HL-60 (cell line): ENCODE measurements at places on chromosomes 3 and 15.

DNA sequence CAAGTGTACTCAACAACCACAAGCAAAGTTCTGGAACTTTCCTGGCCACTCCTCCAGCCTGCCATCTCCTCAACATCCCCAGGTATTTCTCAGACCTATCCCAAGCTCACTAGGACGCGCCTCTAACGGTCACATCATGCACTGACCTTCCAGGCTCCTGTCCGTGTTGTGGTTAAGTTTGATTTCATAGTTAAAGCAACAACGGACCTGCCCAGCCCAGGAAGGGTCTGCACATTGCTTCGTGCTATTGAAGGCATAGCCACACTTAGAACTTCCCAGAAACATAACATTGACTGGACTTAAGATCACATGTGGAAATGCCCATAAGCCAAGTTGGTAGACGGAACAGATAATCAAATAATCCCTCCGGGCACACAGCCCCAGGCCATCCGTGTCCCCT lies 85.1 kb downstream of the OCA2 start:
- DNase-seq, result no peak

DNA sequence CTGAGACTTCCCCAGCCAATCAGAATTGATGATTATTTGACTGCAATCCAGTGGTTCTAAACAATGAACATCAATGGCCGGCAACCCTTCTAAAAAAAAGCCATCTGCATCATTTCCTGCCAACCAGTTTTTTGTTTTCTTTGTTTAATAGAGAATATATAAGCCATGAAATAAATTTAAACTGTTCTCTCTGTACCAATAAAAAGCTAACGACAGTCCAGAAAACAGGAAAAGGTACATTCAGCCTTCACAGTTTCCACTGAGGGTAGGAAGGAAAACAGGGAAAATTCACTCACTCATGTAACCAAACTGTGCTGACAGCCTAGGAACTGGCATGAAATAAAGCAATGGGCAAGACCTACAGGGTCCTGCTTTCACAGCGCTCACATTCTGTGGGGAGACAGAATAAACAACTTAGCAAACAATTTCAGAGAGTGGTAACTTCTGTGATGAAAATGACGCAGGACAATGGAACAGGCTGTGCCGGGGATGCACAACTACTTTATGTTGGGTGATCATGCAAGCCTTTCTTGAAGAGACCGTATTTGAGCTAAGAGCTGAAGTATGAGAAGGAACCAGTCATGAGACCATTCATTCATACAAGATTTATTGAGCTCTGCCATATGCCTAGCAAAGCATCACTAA lies 630.1 kb downstream of the MAGI1 start:
- DNase-seq, result no peak

GRCh38 chr15:30973379-30973778 lies 18.0 kb downstream of the MTMR10 start:
- no peak for DNase-seq

DNA sequence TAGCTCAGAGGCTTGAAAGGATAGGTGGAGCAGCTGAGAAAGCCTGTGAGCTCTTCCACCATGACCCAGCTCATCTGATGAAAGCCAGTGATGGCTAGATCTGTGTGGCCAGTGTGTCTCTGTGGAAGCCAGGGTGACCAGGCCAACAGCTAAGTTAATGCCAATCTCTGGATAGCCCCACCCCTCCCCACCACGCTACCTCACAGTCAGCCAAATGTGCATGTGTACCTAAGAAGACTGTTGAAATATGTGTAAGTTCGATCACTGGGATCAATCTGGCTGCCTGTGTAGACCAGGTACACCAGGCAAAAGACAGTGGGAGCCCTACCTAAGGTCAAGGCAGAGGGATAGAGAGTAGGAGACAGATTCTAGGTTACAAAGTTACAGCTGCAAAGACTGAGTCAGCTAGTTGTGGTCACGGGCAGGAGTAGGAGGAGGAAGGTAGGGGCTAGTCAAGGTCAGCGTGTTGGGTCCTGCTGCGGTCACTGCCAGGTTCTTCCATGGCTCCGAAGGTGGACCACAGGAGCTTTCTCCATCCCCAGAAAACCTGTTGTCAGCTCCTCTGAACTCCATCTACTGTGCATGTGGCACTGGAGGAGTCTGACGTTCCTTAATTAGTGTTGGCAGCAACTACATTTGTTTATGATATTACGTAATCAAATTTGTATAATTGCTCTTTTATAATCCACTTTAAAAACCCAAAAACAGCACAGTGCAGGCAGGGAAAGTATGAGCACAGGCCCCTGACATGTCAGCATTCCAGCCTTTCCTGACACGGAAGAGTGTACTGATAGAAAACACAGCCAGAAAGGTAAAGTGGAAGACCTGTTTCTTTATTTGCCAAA lies 318.0 kb downstream of the CLSTN2 start:
- DNase-seq, result no peak

- DNase-seq, result peak; percentile 7
These were observed 30.0 kb upstream of the NR2E3 start for GRCh38 chr15:71780115-71780976.

- DNase-seq, result no peak
These were observed 75.9 kb upstream of the CADPS start for GRCh38 chr3:62951037-62951613.

DNA sequence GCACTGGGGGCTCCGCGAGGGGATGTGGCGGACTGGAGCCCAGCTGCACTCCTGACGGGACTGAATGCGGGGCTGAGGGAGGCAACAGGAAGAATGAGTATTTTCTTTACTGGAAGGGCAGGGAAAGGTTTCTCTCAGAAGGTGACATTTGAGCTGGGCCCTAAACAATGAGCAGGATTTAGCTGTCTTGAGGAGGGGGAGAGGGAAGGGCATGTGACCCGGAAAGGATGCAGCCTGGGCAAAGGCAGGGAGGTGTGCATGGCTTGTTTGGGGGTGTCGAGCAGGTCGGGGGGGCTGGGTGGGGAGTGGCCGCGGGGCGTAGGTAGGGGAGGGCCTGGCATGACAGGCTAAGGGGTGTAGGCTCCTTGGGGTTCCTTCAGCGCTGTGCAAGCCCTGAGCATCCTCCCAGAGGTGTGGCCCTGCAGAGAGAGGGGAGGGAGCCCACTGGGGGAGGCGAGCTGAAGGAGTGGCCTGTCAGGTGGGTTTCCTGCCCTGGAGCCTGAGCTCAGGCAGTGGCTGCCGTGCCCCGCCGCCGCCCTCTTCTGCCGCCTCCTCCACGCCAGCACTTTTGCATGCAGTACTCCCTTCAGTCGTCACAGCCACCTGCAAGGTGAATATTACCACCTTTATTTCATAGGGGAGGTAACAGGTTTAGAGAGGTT lies 17.2 kb upstream of the ANKDD1A start:
- DNase-seq, result no peak

- no peak for DNase-seq
These were observed 10.4 kb downstream of the TMEM41A start for GRCh38 chr3:185488465-185488864.

- DNase-seq, result no peak
These were observed 376.2 kb downstream of the ZBTB20 start for GRCh38 chr3:114770874-114771273.

DNA sequence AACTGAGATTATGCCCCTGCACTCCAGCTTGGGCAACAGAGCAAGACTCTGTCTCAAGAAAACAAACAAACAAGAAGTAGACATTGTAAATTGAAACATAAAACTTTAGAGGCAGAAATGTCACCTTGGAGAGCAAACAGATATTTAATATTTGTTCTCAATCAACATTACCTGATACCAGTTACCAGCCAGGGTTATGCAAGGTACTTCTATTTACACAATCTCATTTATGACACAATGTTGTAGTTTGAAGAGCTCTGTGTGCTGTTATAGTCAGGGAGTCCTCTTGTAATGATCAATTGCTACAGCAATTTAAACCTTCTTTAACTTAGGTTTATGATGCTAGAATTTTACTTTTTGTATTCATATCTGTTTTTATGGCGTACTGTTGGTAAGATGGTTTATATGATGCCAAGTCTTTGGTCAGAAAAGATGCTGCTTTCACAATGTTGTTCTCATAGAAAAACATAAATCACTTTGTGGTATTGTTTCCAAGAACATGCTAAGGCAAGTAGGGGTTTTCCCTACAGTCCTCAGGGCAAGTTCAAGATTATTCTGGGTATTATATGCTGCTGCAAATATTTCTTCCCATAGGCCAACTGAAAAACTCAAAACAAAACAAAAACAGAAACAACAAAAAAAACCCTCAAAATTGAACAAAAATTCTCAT lies 173.5 kb downstream of the TNIK start:
- DNase-seq, result no peak

GRCh38 chr3:156797368-156797767 lies 28.8 kb upstream of the LEKR1 start:
- DNase-seq, result no peak

DNA sequence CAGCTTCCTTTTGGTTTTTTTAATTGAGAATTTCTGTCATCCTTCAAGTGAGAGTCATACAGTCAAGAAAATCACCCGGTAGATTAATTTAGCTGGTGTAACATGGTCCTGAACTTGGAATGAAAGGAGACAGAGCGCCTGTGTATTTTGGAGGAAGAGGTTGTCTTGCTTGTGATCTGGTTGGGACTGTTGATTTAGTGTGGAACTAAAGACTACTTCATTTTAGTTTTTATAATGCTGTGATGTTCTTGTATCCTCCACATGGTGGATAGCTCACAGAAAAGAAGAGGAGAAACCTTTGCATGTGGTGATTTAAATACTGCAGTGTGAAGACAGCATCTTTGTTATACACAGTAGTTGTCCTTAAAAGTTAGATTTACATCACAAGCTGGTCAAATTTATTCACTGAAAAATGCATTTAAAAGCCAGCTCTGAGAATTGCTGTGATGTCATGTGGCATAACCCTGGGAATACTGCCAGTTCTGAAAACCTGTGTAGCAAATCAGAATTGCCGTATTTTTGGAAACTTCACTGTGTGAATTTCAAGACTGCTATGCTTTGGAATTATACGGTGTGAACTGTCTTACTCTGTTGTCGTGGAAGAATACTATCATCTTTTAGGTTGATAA lies 268.5 kb downstream of the PTPRG start:
- DNase-seq, result no peak

DNA sequence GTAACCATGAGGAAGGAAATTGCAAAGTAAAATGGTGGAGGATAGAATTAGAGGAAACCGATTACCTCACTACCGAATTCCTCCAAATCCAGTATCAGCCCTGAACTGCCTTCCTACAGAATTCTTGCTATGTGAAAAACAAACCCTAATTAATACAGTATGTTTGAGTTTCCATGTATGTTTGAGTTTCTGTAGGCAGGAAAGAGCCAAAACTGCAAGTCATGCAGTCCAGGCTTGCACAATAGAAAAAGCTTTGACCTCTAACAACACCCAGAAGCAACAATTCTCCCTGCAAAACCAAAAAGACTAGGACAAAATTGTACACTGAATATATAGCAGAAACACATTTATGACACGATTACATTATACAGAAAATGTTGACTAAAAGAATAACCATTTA lies 614.8 kb downstream of the DIPK2A start:
- peak; percentile 39 for DNase-seq

GRCh38 chr3:193997228-193998122 lies 138.5 kb upstream of the HES1 start:
- no peak for DNase-seq

- no peak for DNase-seq
These were observed 148.4 kb downstream of the MAGI1 start for GRCh38 chr3:65890328-65890727.

GRCh38 chr3:38690185-38690584 lies 40.7 kb upstream of the SCN5A start:
- no peak for DNase-seq

GRCh38 chr3:194112120-194113106 lies 23.5 kb upstream of the HES1 start:
- DNase-seq, result no peak

DNA sequence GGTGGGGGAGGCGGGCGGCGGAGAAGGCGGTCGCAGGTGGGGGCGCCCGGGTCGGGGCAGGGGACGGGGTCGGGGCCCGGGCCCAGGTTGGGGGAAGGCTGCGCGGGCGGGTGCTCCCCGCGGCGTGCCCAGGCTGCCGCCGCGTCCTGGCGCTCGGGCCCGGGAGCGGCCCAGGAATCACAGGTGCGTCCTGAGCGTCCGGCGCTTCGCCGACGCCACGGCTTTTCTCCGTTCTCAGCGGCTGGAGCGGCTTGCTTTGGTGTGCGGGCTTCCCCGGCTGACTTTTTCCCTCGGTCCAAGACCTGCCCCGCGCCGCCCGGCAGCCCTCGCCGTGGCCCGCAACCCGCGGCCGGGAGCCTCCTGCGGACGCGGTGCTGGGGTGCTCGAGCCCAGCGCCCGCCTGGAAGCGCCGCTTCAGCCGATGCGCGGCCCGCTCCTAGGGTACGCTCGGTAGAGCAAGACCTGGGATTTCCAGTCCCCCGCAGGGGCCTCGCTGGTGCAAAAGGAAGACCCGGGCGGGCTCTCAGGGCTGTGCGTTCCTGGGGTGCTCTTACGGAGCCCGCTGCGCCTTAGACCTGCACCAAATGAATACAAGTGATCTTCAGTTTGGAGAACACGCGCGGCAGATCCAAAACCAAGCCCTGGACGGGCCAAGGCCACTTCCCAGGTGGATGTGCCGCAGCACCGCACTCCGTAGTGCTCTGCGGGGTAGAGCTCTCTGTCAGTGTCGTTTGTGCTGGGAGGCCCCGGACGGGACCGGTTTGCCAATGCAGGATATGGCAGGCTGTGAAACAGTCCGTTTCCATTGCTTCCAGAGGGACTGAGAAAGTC lies 639 bp downstream of the NIPA1 start:
- no peak for DNase-seq

DNA sequence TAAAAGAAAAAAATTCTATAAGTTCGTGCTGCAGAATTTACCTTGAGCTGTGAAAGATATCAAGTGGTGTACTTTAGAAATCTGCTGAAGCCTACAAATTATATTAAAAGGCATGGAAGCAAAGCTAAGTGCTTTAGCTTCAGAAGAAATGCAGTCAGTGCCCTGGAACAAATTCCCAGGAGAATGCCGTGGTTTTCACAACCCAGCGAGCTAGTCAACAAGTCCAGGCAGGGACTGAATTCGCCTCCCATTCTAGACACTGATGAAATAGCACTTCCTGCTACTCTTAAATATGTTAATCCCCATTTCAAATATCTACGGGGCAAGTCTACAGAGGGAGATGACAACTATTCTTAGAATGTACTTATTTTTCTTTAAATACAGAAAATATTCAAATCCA lies 326.4 kb upstream of the IGF1R start:
- no peak for DNase-seq
